ENCODE measurements at places on chromosomes 5 and 9. TPM values are rescaled to one million over a fixed set of nuclear protein-coding genes. Genes with fewer than 3 reads are reported as not detected.

DNA sequence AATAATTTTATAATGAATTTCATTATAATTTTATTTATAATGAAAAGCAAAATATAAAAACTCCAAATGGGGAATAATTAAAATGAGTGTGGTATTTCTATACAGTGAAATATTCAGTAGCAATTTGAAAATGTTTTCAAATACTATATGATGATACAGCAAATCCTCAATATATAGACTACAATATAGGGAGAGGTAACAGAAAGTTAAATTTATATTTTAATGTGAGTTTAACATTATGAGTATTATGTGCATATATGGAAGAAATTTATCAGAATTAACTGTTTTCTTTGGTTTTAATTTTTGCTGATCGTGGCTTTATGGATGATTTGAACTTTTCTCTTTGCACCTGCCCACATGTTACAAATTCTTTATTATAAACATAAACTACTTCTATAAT lies 500.9 kb upstream of the ARRDC3 start:
- no peak overlapping the region for H3K4me3 ChIP-seq
- no peaks in the 10 kb centered on the region for H3K36me3 ChIP-seq
- H3K27me3 ChIP-seq: no peaks in the 10 kb centered on the region
- no peak for DNase-seq

GRCh38 chr9:91164724-91165520 lies 196.8 kb downstream of the AUH start:
- H3K4me3 ChIP-seq: no peak overlapping the region
- peak; percentile 90 for DNase-seq
- no peaks in the 10 kb centered on the region for H3K36me3 ChIP-seq
- H3K27me3 ChIP-seq: no peaks in the 10 kb centered on the region
- peak overlapping the region; percentile 74 for H3K27ac ChIP-seq
- H3K4me1 ChIP-seq: peaks cover 25% of the 10 kb centered on the region

The FIBCD1 gene
- total RNA-seq: not detected

DNA sequence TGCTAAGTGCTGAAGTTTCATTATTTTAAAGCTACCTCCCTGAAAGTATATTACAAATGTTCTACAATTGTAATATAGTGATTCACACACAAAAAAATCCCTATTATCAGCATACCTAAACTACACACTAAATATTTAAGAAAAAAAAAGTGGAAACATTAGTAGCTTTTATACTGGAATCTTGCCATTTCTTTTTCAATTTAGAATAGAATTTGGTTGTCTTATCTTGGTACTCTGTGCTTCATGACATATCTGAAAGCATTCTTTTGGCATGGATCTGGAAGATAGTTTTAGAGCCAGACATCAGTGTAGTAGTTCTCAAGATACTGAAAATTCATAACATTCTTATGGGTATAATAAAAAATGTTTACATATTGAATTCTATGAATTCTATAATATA lies 35.0 kb downstream of the SLC1A3 start:
- no peak overlapping the region for H3K4me3 ChIP-seq
- H3K36me3 ChIP-seq: no peaks in the 10 kb centered on the region
- no peaks in the 10 kb centered on the region for H3K4me1 ChIP-seq
- DNase-seq: no peak
- H3K27ac ChIP-seq: no peak overlapping the region

The C9orf40 gene
- 4.6 TPM for total RNA-seq

DNA sequence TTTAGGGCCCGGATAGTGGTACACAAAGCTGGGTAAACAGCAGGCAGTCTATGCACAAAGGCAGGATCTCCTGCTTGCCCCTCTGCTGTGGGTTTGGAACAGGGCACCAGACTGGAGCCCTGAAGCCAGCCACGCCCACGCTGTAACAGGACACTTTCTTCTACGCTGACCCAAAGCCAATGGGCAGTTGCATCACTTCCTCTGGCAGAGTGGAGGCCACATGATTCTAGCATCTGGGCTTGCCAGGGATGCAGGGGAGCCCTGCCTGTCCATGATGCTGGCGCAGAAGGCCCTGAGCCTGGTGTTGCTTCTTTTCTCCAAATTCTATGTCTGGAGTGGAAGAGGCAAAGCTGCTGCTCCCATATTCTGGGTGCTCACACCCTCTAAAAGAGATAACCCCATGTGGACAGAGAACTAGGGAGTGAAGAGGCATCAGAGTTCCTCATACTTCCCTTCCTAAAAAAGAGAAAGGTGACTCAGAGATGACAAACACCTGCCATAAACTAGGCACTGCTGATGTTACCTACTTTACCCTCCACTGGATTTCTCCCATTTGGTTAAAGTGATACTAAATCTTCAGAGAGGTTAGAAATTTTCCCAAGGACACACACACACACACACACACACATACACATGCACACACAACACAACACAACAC lies 260.3 kb upstream of the KLF4 start:
- no peaks in the 10 kb centered on the region for H3K36me3 ChIP-seq
- no peaks in the 10 kb centered on the region for H3K27me3 ChIP-seq
- peak; percentile 88 for DNase-seq
- peaks cover 8% of the 10 kb centered on the region for H3K4me1 ChIP-seq
- peak overlapping the region; percentile 58 for H3K27ac ChIP-seq

GRCh38 chr5:147112899-147113298 lies 121.9 kb upstream of the STK32A start:
- no peak overlapping the region for H3K27ac ChIP-seq
- no peak overlapping the region for H3K4me3 ChIP-seq
- H3K36me3 ChIP-seq: no peaks in the 10 kb centered on the region
- no peaks in the 10 kb centered on the region for H3K4me1 ChIP-seq
- no peak for DNase-seq
- no peaks in the 10 kb centered on the region for H3K27me3 ChIP-seq

The SH3RF2 gene
- 0.09 TPM for total RNA-seq

The SLC46A2 gene
- total RNA-seq: 5.8 TPM

DNA sequence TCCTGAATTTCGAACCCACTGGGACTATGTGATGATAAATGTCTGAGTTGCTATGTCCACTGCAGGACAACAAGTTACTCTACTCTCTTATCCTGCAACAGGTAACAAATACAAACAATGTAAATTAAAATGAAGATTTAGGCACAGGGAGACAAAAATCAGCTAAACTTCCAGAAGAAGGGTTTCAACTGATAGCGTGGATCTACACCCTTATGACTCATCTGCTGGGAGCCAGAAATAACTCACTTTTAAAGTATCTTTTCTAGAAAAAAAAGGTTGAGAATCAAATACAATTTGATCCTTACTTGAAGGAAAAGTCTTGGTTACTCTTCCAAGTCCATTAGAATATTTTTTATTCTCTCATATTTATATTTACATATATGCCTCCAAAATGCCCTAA lies 21.4 kb downstream of the PJA2 start:
- H3K4me3 ChIP-seq: no peak overlapping the region
- H3K27ac ChIP-seq: no peak overlapping the region
- peaks cover 20% of the 10 kb centered on the region for H3K4me1 ChIP-seq
- no peak for DNase-seq

The TOPORS gene
- total RNA-seq: 18.2 TPM

GRCh38 chr9:4857163-4857810 lies 64.5 kb downstream of the RCL1 start:
- H3K4me3 ChIP-seq: no peak overlapping the region
- no peaks in the 10 kb centered on the region for H3K27me3 ChIP-seq
- peaks cover 34% of the 10 kb centered on the region for H3K36me3 ChIP-seq
- no peak overlapping the region for H3K27ac ChIP-seq

DNA sequence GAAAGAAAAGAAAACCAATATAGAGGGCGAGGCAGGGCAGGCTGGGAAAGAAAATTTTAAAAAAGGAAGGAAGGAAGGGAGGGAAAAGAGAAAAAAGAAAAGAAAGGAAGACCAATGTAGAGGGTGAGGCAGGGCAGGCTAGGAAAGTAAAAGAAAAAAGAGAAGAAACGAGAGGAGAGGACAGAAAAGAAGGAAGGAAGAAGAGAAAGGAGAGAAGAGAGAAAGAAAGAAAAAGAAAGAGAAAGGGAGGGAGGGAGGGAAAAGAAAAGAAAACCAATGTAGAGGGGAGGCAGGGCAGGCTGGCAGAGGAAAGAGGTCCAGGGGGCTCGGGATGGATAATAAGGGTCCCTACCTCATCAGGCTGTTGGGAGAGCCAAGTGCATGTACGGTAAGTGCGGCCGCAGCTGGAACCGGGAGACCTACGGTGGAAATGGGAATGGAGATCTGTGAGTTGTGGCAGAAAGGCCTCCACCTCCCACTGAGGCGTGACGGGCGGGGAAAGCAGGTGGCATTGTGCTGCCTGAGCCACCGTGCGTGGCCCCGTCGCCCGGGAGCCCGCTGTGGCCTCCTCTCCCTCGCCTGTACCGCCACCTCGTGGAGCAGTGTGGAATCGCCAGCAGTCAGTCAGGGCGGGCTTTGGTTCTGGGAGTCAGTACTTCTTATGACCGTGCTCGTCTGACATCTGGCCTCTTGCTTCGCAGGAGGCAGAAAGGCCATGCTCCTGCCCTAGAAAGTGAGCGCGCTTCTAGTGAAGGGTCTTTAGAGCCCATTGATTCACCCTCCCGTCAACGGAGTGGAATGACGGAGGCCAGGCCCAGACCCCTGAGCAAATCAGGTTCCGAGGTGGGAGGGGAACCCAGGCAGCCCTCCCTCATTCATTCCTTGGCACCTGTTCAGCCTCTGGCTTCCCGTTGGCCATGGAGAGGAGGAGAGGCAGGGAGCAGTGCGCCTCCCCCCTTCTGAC lies 10.4 kb upstream of the NHP2 start:
- no peak overlapping the region for H3K27ac ChIP-seq
- peak overlapping the region; percentile 50 for H3K4me3 ChIP-seq
- DNase-seq: peak; percentile 97
- no peaks in the 10 kb centered on the region for H3K36me3 ChIP-seq

The PCA3 gene
- total RNA-seq: not detected
